ENCODE measurements at places on chromosomes 7 and 10.

DNA sequence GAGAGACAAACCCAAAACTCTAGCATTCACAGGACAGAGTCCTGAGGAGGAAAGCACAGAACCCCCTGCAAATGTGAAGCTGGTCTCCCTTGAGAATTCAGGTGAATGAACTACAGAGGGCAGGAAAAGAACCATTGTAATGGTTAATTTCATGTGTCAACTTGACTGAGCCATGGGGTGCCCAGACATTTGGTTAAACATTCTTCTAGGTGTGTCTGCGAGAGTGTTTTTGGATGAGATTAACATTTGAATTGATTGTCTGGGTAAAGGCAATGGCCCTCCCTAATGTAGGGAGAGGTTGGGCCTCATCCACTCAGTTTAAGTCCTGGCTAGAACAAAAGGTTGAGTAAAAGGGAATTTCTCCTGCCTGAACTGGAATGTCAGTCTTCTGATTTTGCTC lies 15.7 kb upstream of the CDK1 start:
- no peak for DNase-seq

DNA sequence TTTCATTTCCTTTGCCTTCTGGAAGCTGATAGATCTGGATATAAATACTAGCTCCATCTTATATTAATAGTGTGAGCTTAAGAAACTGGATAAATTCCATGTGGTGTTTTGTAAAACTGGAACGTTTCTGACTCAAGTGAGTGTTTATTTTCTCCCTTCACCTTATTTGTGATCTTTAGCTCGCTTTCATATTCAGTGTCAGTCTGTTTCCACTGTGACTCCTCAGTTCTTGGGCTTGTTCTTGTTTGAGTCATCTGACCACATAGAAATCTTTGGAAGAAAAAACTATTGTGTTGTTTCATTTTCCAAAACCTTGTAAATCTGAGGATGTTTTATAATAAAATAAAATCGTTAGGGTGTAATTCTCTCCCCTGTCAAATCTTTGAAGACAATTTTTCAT lies 186.4 kb downstream of the POLR1F start:
- no peak for DNase-seq

DNA sequence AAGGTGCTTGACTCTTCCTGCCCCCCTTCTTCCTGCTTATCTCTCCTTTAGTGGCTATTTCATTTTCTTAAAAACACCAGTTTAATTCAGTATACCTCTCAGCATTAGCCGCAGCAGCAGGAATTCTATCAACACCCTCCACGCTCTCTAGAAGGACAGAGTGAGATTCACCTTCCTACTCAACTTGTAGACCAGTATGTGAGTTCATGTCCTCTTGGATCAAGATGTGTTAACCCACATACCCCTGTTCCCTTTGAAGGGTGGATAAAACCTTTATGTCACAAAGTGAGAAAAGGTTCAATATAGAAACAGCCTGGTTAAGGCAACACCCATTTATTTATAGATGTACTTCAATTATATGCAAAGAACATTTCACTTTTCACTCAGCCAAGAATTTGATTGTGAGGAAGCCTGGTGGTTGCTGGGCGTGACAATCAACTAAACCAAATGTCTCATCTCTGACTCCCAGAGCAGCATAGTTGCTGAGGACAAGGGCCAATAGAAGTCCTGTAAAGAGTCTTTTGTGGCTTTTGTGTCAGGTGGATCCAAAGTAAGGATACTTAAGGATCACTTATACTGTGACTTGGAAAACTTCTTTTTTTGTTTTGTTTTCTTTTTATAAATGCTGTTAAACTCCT lies 617.1 kb downstream of the SORCS3 start:
- DNase-seq, result no peak

DNA sequence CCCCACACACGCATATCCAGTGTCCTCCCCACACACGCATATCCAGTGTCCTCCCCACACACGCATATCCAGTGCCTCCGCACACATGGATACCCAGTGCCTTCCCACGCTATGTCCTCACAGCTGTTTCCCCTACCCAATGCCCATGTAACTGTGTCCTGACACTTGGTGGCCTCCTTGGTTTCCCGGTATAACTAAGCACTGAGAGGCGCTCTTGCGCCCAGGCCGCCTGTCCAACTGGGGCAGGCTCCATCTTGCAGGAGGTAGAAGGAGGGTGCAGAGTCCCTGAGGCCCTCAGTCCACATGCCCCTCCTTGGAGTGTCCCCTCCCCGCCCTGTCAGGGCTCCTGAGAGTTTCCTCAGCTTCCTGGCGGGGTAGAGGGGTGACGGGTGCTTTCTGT lies 535.6 kb downstream of the DNAJB6 start:
- no peak for DNase-seq

- DNase-seq, result no peak
Measured at GRCh38 chr7:153604-154003, 38.8 kb upstream of the FAM20C start.

GRCh38 chr7:23530405-23530804 lies 1.4 kb downstream of the TRA2A start:
- DNase-seq, result no peak

GRCh38 chr7:138944592-138944991 lies 36.6 kb downstream of the KIAA1549 start:
- DNase-seq, result no peak

DNA sequence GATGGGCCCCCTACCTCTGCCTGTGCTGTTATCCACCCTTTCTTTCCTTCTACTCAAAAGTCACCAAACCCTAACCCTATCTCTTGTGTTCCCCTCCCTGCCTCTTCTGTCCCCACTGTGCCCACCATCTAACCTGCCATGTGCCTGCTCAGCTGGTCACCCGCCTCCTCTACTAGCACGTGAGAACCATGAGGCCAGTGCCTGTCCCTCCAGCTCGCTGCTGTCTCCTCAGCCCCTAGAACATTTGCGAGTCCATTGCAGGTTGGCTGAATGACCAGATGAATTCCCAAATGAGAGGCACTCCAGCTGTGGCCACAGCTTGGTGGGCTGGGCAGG lies 129.0 kb downstream of the ARHGAP22 start:
- no peak for DNase-seq

DNA sequence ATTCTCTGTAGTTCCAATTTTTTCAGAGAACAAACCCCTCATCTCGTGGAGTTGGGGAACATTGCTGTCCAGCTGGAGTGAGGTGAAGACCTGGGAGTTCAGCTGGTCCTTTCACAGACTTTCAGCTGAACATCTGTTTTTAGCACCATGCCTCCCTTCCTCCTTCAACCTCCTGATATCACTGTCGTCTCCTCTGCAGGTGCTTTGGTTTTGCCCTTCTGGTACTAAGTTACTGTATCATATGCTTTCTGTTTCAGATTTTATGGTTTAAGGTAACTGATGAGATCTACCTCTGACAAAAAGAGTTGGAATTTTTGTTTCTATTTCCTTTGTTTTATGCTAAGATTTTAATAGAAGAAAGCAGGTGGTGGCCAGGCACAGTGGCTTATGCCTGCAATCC lies 102.9 kb downstream of the ZNF438 start:
- no peak for DNase-seq

DNA sequence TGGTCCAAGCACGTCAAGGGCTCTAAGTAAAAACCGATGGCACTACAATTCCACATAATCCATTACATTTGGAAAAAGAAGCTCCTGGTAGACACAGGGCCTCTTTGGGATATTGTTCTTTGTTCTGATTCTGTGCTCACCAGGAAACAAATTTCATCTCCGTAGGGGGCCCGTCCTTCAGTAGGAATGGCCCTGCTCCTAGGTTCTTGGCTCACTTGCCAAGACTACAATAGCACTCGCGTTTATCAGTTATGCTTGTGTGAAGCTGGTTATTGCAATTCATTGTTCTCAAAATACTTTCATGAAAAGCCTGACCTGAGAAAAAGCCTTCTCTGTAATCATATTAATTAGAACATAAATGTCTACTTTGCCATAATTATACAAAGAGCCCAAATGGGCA lies 10.3 kb upstream of the ZC3HAV1L start:
- no peak for DNase-seq

DNA sequence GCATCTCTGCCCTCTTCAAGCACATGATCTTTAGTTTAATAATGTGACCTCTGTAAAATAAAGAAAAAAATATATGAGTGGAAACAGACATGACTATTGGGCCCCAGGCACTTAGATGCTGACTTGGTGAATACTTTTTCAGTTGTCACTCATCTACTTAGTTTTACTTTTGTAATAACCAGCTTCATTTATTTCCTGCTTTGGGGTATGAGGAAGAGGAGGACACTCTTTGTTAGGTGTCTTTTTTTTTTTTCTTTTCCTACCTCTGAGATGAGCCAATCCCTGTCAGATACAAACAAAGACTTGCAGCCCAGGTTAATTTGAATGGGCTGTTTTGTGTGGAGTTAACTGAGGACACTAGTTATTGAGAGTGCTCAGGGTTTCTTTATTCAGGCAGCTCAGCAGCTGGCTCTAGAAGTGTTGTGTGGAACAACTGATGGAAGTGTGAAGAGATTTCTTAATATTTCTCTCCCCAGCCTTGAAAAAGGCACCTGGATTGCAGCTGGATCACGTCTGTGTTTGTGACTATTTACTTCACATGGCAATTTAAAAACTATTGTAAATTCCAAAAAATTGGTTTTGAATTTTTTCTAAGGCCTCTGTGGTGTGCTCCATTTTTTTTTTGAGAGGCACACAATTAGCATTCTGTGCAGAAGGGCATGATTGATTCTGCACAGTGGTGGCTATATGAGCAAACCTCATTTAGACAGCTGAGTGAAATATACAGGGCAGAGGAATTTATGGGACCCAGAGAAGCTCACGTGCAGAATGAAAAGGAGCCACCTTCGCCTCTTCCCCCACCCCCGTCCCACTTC lies 333.8 kb downstream of the LRMDA start:
- no peak for DNase-seq

DNA sequence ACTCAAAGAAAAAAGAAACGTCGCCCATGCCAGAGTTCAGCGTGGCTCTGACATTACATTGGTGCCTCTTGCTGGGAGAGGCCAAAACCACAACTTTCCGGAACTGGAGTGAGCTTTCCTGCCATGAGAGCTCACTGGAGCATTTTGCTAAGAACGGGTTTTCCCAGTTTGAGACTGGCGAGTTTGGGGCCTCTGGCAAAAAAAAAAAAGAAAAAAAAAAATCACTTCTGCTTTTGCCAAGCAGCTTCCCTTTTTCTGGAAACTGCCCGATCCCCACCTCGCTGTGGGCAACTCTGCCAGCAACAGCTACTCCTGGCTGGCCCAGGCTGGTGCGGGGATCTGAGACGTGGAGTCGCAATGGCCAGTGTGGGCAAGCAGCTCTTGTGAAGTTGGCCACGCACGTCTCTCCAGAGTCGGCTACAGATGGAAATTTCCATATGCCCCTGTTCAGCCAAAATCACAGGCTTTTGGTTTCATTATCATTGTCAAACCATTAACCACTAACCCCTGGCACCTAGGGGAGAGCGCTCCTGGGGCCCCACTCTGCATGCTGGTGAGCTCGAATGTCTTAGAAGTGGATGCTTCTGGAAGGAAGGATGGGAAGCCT lies 25.7 kb downstream of the PRKAG2 start:
- DNase-seq, result no peak

DNA sequence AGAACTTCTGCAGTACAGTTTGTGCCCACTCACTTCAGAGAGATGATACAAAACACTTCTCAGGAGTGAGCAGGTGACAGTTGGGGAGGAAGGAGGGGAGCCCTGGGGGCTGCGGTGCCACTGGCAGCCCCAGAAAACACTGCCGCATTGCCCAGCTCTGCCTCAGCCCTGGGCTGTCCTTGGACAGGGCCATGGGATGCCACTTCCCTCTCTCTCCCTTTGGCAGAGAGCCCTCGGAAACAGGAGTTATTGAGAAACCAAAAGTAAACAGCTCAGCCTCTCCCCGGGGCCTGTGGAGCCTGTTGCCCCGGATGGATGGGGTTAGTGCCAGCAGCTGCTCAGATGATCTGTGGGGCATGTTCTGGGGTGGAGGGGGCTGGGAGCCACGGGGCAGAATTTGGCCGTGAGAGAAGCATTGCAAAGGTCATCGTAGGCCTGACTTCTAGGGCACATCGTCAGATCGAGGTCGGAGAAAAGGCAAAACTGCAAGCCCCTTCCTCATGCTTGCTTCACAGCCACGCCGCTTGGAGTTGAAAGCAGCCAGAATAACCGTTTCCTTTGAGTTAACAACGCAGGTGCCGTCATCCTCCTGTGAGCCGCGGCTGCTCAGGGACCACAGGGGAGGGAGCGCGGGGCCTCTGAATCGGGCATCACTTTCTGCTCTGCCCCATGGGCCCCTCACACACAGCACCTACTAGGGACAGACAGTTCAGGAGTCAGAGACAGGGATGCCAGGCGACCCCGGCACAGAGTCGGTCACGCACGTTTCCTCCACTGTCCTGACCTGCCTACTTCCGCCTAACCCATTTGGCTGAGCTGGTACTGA lies 256.4 kb downstream of the CAMK1D start:
- peak; percentile 7 for DNase-seq

GRCh38 chr10:61142987-61143386 lies 199.0 kb upstream of the RHOBTB1 start:
- DNase-seq, result no peak

DNA sequence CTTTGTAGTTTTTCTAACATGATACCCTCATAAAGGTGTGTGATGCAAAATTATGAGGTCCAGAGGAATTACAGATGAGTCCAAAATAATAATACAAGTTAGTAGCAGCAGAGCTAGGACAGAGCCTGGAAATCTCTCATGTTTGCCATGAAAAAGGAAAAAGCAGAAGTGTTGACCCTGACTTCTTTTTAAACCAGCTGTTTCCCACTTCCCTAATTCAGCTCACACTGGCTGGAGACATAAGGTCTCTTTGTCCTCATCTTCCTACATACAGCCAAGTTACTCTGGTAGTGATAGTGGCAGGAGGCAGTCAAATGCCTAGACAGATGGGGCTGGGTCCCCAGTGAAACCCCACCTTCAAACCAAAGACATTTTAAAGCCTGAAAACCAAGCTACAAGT lies 269.2 kb downstream of the C7orf25 start:
- DNase-seq, result no peak

DNA sequence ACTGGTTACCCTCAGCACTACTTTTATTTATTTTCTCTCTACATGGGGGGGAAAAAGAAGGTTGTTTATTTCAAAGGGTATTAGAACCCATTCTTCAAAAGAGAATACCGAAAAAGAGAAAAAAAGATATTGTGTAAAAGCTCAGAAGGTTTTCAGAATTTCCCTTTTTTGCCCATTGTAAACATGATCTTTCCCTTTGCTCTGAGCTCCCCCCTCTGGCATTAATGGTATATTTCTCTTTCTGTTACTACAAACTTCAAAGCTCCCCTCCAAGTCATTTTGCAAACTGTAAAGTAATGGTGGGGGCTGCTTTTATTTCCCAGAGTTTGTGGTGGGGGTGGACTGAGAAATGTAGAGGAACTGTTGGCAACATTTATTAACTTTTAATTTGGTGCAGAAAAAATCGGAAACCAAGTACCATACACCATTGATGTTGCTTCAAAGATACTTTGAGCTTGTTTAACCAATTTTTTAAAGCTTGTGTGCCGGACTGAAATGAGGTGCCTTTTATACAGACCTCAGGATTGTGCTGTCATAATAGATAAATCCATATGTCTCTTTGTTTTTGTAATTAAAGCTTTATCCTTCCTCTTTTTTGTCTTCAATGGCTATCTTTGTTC lies 181.5 kb downstream of the EXOC4 start:
- DNase-seq, result no peak
